Myocyte (in vitro differentiated cells): ENCODE measurements at places on chromosomes 12 and 14.

DNA sequence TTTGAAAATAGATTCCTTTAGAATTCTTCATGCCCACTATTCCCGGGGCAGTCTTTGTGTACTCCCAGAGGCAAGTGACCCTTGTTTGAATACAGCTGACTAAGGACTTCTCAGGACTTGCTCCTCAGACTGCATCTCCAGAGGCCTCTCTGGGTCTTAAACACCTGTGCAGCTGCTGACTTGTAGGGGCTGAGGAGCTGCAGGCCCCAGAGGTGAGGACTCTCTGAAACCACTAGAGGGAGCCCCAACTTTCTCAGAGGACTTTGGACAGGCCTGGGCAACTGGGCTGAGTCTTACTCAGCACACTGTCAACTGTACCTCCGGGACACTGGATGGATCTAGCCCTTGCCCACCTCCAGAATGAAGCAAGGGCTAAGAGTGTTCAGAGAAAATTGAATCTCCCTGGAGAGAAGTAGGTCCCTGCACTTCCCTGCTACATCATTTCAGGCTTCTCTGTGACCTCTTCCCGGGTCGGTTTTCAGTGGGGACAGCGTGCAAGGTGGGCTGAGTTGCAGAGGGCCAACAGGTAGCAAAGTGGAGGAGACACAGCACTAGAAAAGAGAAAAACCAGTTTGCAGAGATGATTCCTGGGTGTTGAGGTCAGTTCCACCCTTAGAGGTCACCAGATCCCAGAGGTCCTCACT is 164.6 kb downstream of the TMEM117 start:
- peak; percentile 67 for DNase-seq

DNA sequence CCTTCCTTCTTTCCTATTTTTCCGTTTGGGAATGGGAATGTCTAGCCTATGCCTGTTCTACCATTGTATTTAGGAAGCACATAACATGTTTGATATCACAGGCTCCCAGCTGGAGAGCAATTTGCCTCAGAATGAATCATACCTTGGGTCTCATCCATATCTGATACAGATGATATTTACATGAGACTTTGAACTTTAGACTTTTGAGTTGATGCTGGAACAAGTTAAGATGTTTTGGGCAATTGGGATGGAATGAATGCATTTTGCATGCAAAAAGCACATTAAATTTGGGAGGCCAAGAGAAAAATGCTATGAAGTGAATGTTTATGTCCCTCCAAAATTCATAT is 61.9 kb upstream of the BEGAIN start:
- no peak for DNase-seq

- DNase-seq, result no peak
Measured at GRCh38 chr14:33717866-33718265, 233.0 kb downstream of the EGLN3 start.

DNA sequence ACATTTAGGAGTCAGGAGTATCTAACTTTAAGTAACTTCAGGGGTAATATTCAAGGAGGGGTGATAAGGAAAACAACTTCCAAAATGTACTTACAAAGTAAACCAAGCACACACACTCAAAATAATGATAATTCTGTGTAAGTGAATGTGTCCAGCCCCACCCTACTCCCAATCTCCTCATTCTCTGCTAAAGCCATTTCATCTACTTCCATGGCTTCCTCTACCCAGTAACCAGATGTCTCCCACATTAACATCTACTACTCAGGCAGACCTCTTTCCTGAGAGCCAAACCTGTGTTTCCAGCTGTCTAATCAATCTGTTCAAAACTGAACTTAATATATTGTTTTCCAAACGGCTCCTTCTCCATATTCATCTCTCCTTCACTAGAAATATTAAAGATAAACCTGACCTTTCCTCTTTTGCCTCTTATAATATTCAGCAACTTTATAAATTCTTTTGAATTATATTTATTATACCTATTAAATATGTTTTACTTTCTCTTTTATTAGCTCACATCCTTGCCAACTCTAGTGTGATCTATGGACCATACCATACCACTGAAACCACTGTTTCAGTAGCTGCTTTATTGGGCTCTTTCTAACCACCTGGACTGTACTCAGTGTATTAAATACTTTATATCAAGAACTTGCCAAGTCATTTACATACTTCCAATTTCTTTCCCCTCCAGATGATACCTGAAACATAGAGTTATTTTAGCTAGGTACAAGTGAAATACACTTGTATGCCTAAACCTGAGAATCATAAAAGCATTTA is 170.7 kb downstream of the PPFIA2 start:
- DNase-seq, result no peak

DNA sequence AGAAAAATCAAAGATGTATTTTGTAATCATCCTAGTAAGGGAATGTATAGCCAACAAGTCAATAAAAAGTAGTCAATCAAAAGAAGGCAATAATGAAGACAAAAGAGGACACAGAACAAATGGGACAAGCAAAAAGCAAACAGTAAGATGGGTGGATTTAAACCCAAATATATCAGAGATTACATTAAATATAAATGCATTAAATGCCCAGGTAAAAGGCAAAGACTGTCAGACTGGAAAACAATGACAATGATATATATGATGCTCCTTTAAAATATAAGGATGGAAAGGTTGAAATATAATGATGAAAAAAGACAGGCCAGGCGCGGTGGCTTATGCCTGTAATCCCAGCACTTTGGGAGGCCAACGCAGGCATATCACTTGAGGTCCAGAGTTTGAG is 35.7 kb downstream of the NEMF start:
- DNase-seq, result no peak

- no peak for DNase-seq
Measured at GRCh38 chr12:130104571-130105106, 57.6 kb upstream of the FZD10 start.

GRCh38 chr12:81255947-81256346 is 178.1 kb downstream of the ACSS3 start:
- DNase-seq, result no peak

DNA sequence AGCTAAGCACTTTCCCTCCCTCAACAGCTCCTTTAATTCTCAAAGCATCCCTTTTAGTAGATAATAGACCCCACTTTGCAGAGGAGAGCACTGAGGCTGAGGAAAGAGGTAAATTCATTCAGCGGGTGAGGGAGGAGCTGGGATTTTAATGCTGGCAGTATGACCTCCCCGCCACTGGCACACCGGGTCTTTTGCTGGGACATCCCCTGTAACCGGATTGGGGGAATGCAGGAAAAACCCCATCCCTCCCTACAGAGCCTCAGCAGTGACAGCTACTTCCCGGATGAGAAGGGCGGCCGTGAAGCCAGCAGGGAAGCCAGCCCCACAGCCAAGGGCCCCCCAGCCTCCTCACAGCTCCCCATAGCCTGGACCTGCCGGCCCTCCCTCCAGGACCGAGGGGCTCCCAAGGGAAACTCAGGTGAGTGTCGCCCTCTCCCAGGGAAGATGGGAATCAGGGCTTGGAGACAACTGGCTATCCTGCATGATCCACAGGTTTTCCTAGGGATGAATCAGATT is 12.1 kb downstream of the ZBTB39 start:
- no peak for DNase-seq

GRCh38 chr14:77122526-77123125 is 19.0 kb downstream of the ZDHHC22 start:
- no peak for DNase-seq

- no peak for DNase-seq
Measured at GRCh38 chr12:31321186-31321896, 4.6 kb downstream of the SINHCAF start.

- DNase-seq, result no peak
Measured at GRCh38 chr12:62319058-62319457, 58.9 kb downstream of the USP15 start.

- no peak for DNase-seq
Measured at GRCh38 chr12:43636725-43637463, 84.9 kb upstream of the ADAMTS20 start.

- no peak for DNase-seq
Measured at GRCh38 chr14:34232790-34233189, 229.2 kb downstream of the SPTSSA start.

DNA sequence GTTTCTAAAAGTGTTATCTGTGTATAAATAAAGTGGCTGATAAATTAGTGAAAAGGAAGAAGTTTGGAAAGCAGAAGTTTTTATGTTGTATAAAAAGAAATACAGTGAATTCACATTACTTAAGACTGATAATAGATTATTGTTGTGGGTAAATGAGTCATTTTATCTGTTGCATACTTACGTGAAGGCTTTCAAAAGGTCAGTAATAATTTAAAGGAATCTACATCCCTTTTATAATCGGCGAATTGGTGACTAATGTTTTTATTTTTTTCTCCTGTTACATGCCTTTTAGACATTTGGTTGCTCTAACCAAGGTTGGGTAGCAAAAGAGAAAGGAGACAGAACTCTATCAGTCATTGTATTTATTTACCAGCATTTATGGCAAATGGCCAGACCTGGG is 155.9 kb downstream of the SLC41A2 start:
- no peak for DNase-seq

DNA sequence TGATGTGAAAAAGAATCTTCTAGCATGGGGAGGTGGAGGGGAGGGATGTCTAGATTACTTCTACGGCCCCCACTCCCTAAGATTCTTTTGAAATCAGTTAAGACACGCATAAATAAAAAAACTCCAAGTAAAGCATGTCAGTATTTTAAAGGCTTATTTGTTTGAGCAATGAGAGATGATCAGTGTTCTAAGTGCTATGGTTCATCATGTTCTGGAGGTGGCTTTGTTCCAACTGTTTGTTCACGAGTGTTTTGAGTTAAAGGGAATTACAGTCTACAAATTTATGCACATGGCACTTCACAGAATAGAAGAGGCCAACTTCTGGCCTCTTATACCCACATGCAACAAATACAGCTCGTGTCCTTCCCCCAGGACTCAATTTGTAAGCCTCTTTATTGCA is 394.9 kb downstream of the RAD51B start:
- no peak for DNase-seq

- no peak for DNase-seq
Measured at GRCh38 chr14:33686218-33686617, 264.7 kb downstream of the EGLN3 start.

- DNase-seq, result no peak
Measured at GRCh38 chr12:2644683-2645405, 149.9 kb upstream of the FKBP4 start.

GRCh38 chr12:9756170-9756569 is 4.5 kb downstream of the CD69 start:
- DNase-seq, result no peak

DNA sequence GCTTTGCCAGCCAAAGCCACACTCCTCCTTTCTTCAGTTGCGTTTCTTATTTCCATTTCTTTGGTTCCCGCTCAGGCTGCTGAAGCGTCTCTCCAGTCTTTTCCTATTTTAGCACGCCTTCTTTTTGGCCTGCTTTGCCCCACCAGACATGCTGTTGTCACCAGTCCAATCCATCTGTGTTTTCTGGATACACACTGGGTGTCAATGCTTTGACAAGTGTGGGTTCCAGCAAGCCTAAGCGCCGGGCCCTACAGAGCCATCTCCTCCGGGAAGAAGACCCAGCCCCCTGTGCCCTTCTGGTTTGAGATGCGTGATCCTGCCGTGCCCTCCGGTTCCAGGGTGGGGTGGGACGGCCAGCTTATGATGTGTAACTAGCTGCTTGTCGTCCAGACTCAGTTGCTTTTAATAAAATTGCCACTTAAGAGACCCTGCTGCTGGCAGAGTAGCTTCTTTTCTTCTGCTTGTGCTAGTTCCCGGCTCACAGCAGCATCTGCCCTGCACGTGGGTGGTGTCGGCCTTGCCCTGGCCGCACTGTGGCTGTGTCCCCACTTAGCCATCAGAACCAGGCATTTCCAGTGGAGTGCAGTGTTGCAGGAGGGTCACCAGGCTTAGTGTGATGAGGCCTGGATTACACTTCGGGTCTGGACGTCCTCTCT is 29.7 kb downstream of the EML1 start:
- DNase-seq, result no peak

DNA sequence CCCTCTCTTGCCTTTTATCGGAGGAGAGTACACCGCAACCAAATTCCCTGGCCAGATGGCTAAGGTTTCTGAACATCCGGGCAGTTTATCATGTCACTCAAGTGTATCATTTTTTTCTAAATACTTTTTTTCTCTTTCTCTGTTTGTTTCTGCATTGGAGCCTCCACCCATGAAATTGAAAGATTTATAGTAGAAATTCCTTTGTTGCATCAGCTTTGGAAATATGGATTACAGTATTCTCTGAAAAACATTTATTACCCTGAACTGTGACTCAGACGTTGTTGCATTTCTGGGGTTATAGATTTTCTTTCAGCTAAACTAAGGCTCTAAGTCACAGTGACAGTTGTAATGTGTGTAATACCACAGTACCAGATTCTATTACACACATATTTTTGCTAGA is 187.0 kb downstream of the SPTSSA start:
- DNase-seq, result no peak

GRCh38 chr14:46920542-46920941 is 269.0 kb upstream of the RPL10L start:
- DNase-seq, result no peak

DNA sequence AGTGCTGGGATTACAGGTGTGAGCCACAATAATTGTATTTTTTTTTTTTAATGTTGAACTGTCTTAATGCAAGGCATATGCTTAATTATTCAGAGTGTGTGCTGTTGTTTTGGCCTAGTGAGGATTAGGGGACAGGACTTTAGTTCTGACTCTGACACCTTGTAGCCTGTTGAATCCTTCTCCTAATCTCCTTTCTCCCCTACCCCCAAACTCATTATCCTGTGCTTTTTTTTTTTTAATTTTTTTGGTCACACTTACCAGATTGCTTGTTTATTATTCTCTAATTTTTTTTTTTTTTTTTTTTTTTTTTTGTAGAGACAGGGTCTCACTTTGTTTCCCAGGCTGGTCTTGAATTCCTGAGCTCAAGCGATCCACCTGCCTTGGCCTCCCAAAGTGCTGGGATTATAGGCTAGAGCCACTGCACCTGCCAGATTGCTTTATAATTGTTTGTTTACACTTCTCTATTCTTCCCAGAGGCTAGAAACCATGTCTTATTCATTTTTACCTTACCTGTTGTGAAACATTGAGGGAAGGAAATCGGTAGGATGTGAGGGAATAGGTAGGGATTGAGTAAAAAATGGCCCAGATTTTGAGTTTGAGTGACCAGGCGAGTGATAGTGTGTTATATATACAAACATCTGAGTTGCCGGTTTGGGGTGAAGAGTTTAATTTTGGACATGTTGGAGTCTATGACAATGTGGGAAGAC is 32.2 kb downstream of the DIP2B start:
- no peak for DNase-seq

DNA sequence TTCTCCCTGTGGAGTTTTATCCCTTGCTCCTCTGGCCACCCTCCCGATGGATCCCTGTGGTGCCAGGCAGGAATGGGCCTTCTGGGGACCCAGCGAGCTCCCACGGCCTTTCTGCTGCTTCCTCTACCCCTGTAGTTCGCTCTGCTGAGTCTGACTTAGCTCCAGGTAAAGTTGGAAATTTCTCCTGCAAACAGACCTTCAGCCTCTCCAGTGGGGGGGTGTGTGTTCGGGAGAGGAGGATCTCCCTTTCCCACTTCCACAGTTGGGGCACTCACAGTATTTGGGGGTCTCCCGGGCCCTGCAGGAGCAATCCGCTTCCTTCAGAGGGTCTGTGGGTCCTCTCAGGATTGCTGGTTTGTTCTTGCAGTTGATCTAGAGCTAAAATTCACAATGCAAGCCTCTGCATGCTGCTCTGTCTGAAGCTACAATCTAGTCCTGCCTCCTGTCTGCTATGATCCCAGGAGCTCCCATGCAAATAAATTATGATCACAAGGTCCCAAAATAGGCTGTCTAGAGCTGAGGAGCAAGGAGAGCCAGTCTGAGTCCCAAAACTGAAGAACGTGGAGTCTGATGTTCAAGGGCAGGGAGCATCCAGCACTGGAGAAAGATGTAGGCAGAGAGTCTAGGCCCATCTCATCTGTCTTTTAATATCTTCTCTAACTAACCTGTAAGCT is 18.3 kb downstream of the MTRFR start:
- DNase-seq, result no peak
